Hepatocyte (in vitro differentiated cells): ENCODE measurements at places on chromosomes 7 and 10. TPM values are rescaled to one million over a fixed set of nuclear protein-coding genes. Genes with fewer than 3 reads are reported as not detected.

GRCh38 chr10:59553162-59553900 is 156.3 kb downstream of the SLC16A9 start:
- H3K4me3 ChIP-seq: no peak overlapping the region
- no peak overlapping the region for H3K27ac ChIP-seq
- peaks cover 4% of the 10 kb centered on the region for H3K4me1 ChIP-seq

GRCh38 chr10:79930267-79930666 is 18.6 kb downstream of the SFTPD start:
- no peak overlapping the region for H3K27ac ChIP-seq
- H3K4me3 ChIP-seq: no peak overlapping the region
- no peaks in the 10 kb centered on the region for H3K36me3 ChIP-seq
- H3K27me3 ChIP-seq: peaks cover 10% of the 10 kb centered on the region
- no peaks in the 10 kb centered on the region for H3K4me1 ChIP-seq

DNA sequence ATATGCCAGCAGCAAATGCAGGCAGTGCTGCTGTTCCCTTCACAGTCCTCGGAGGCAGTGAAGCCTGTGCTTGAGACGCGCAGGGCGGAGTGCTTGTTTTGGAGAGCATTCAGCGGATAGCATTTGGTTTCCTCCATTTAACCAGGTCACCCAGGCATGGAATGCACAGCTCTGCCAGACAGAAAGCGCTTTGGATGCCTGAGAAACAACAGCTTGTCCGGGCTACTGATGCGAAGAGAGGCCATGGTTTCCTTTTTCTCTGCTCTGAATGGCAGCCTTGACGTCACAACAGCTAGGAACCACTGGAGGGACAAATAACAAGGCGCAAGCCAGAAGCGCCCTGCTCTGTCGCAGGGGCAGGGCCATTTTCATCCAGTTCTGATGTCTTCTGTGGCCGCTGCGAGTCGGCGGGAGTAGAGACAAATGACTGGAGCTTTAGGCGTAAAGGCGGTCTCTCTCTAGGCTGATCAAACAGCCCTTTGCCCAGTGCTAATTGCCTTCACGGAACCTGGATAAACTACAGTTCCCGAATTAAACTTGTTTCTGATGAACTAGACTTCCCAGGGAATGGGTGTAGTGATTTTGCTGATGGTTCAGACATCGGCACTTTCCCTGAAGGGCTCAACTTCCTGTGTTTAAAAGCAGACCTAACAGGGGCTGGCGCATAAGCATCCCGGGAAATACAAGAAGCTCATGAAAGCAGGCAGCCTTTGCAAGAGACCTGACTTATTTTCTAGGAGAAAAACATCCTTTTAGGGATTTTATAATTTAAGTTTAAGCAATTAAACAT is 187.6 kb upstream of the KLF14 start:
- no peaks in the 10 kb centered on the region for H3K27me3 ChIP-seq
- H3K4me3 ChIP-seq: no peak overlapping the region

DNA sequence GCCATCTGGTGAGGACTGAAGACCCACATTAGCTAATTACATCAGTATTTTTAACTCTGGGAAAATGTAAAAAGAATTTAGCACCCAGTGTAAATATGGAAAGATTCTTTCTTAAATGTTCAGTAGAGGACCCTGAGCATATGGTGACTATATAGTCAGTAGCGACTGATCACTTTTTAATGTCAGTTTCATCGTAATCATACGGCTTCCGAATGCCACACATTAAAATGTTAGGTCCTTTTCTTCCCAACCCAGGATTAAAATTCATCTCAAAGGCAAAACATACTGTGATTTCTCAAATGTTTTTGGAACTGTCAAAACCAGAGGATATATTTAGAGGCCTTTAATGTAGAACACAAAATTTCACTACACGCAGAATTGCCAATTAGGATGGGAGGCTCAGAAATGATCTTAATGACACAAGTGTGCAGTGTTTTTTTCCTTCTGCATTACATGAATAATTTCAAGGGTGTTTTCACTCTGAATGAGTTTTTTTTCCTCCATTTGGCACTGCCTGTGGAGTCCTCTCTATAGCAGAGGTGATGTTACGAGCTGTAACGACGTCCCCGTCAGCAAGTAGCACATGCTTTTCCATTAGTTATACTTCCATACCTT is 382.7 kb downstream of the PAXIP1 start:
- H3K4me3 ChIP-seq: no peak overlapping the region
- no peak overlapping the region for H3K27ac ChIP-seq
- no peaks in the 10 kb centered on the region for H3K4me1 ChIP-seq
- no peaks in the 10 kb centered on the region for H3K27me3 ChIP-seq

- no peak overlapping the region for H3K4me3 ChIP-seq
- DNase-seq: peak; percentile 20
- H3K27me3 ChIP-seq: no peaks in the 10 kb centered on the region
Observed at GRCh38 chr10:33066558-33067236, 108.7 kb upstream of the ITGB1 start.

- peak overlapping the region; percentile 56 for H3K27ac ChIP-seq
- no peaks in the 10 kb centered on the region for H3K36me3 ChIP-seq
- no peak for DNase-seq
- peaks cover 6% of the 10 kb centered on the region for H3K4me1 ChIP-seq
- H3K4me3 ChIP-seq: no peak overlapping the region
- H3K27me3 ChIP-seq: no peaks in the 10 kb centered on the region
Observed at GRCh38 chr10:43353495-43354329, 17.7 kb upstream of the FXYD4 start.

- no peaks in the 10 kb centered on the region for H3K27me3 ChIP-seq
- no peak overlapping the region for H3K27ac ChIP-seq
Observed at GRCh38 chr10:10044922-10045764, 972.5 kb upstream of the CELF2 start.

GRCh38 chr7:148487912-148488311 is 102.7 kb upstream of the C7orf33 start:
- H3K36me3 ChIP-seq: no peaks in the 10 kb centered on the region
- no peak overlapping the region for H3K4me3 ChIP-seq
- H3K4me1 ChIP-seq: no peaks in the 10 kb centered on the region
- no peak for DNase-seq
- no peaks in the 10 kb centered on the region for H3K27me3 ChIP-seq

GRCh38 chr10:6569259-6569658 is 10.8 kb downstream of the PRKCQ start:
- no peaks in the 10 kb centered on the region for H3K4me1 ChIP-seq
- H3K27me3 ChIP-seq: peaks cover 8% of the 10 kb centered on the region

DNA sequence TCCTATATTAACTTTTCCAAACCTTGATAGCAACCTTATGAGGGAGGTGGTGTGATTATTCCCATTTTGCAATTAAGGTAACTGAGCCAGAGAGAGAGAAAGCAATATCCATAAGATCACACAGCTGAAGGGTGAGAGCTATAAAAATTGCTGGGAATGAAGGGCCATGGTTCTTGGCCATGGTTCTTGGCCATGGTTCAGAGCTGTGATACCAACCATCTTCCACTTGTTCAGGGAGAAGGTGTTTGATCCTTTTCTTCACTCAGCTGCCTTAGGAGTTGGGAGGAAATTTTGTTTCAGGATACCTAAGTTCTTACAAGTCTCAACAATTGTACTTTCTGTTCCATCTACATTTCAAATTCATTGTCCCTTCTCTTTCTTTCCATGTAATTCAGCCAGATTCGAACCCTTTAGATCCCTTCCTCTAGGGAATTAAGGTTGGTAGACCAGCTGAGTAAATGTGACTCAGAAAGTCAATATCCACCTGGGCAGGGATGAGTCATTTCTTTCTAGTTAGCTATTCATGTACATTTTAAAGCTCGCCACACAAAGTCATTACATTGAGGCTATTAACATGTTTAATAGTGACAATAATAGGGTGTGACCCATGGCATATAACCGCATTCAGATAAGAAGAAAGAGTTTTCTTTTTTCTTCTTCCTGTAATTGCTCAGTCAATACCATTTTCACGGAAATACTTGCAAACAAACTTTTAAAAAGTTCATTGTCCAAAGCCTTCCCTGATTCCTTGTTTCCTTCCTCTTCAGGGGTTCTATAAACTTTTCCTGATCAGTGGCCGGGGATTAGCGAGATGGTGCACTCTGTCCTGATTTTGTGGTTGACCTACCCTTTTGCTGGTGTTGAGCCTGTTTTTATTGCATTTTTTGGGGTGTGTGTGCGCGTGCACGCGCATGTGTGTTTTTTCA is 143.4 kb downstream of the TCF7L2 start:
- no peaks in the 10 kb centered on the region for H3K27me3 ChIP-seq
- H3K4me1 ChIP-seq: peaks cover 31% of the 10 kb centered on the region
- H3K27ac ChIP-seq: peak overlapping the region; percentile 95
- H3K36me3 ChIP-seq: no peaks in the 10 kb centered on the region

- no peak overlapping the region for H3K27ac ChIP-seq
Observed at GRCh38 chr10:62155054-62155680, 113.5 kb downstream of the RTKN2 start.

DNA sequence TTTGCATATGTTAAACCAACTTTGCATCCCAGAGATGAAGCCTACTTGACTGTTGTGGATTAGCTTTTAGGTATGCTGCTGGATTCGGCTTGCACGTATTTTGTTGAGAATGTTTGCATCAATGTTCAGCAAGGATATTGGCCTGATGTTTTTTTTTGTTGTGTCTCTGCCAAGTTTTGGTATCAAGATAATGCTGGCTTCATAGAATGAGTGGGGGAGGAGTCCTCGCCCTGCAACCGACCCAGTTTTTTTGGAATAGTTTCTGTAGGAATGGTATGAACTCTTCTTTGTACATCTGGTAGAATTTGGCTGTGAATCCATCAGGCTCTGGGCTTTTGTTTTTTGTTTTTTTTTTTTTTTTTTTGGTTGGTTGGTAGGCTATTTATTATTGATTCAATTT is 147.9 kb downstream of the AHR start:
- no peaks in the 10 kb centered on the region for H3K36me3 ChIP-seq
- H3K4me3 ChIP-seq: no peak overlapping the region
- no peaks in the 10 kb centered on the region for H3K27me3 ChIP-seq
- no peak for DNase-seq
- no peak overlapping the region for H3K27ac ChIP-seq

- no peaks in the 10 kb centered on the region for H3K27me3 ChIP-seq
- no peak for DNase-seq
Observed at GRCh38 chr10:66162560-66163143, 763.2 kb upstream of the LRRTM3 start.

- H3K36me3 ChIP-seq: no peaks in the 10 kb centered on the region
- H3K4me3 ChIP-seq: no peak overlapping the region
- no peaks in the 10 kb centered on the region for H3K27me3 ChIP-seq
- H3K27ac ChIP-seq: no peak overlapping the region
Observed at GRCh38 chr10:43931308-43931930, 282.7 kb upstream of the ZNF32 start.

DNA sequence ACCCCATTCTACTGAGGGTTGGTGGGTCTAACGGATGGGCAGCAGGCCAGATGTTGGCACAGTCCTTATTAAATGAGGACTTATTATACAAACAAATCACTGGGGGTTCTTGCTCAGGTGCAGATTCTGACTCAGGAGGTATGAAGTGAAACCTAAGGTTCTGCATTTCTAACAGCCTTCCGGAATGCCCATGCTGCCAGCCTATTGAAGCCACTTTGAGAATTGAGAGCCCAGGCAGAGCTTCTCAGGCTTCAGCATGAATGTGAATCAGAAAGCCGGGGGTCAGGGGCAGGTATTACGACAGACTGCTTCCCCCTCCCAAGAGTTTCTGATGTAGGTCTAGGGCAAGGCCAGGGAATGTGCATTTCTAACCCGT is 34.1 kb upstream of the NPFFR1 start:
- DNase-seq: no peak
- no peaks in the 10 kb centered on the region for H3K36me3 ChIP-seq
- H3K4me1 ChIP-seq: no peaks in the 10 kb centered on the region
- H3K27ac ChIP-seq: no peak overlapping the region
- H3K4me3 ChIP-seq: no peak overlapping the region

The FFAR4 gene
- polyA plus RNA-seq: 0.04 and 0.53 TPM in 2 replicates

The SYT15B gene
- 0.65 and 0.69 TPM in 2 replicates for polyA plus RNA-seq

The PNLIPRP1 gene
- 0.39 TPM in 1 of 2 replicates, not detected in the other for polyA plus RNA-seq
